ENCODE measurements at places on chromosomes 7 and 10.

DNA sequence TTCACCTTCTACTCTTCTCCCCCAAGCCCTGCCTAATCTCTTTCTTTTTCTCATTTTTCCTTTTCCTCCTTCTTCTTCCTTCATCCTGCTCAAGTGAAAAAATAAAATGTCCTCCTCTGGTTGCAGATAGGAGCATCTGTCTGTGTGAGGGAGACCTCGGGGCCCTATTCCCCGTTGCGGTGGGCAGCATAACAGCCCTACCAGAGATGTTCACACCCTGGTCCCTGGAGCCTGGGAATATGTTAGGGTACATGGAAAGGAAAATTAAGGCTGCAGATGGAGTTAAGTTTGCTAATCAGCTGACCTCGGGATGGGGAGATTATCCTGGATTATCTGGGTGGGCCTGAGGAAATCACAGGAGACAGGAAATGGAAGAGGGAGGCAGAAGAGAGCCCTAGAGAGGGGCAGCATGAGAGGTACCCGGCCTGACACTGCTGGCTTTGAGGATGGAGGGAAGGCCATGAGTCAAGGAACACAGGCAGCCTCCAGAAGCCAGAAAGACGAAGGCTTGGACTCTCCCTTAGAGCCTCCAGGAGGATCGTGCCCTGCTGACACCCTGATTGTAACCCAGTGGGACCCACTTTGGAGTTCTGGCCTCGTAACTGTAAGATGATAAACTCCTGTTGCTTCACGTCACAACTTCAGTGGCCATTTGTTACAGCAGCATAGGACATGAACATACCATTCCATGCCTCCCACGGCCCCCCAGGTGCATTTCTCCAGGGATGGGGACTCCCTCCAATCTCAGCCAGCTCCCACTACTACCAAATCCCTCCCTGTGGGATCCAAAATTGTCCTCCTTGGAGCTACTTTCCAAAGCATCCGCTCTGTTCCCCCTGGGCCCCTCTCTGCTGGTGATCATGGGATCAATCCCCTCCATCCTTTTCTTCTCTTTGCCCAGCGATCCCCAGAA, 39.0 kb upstream of the ZMIZ1 start:
- DNase-seq, result no peak

DNA sequence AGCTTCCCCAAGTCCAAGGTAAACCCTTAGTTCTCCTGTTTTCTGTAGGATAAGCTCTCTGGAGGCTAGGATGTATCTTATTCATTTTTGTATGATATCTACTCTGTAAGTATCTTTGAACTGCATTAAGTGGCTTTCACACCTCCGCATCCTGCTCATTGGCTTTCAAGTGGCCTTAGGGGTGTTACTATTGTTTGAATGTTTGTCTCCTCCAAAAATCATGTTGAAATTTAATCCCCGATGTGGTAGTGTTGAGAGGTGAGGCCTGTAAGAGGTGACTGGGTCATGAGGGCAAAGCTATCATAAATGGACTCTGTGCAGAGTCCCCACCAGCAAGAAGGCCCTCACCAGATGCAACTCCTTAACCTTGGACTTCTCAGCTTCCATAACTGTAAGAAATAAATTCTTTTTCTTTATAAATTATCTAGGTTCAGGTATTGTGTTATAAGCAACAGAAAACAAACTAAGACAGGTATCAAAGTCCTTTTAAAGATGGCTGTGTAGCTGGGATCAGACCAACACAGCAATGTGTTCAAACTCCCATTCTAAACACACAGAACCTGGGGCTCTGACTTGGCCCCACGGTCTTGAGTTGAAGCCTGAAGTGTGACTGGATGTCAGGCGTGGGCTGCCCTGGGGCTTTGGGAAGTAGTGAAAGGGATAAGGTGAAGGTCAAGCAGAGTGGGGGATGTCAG, 25.9 kb downstream of the TBXAS1 start:
- DNase-seq, result no peak

GRCh38 chr10:105062951-105063350, 421.9 kb downstream of the SORCS3 start:
- no peak for DNase-seq

DNA sequence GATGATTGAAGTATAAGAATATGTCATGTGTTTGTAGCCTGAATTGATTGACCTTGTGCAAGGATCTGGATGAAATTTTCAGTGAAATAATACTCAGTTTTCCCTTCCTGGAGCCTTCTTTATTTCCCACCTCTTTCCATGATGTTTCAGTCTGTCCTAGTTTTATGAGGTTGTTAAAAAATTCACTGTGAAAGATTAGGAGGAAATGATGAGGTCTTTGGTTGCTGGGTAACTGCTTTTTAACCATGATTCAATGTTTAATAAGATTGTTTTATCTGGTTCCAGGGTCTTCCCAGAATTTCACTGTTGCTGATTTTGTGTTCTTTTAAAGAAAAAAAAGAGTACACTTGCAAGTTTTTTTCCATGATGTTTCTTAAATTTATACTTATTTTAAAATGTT, 221.5 kb downstream of the MBL2 start:
- no peak for DNase-seq

DNA sequence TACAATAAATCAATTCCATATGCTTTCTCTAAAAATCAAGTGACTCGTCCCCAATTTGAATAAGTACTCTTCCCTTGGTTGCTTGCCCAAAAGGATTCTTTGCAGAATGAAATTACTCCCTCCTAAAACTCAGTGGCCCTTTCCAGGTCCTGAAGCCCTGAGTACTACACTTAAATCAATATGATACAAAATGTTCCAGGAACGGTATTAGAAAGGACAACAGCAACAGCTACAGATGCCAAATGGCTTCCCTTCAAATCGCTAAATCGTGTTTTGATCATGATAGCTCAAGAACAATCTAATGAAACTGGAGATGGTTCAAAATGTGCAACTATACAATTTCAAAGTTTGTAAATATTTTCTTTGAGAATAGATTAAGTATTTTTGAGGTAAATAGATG, 59.4 kb downstream of the TPK1 start:
- no peak for DNase-seq

DNA sequence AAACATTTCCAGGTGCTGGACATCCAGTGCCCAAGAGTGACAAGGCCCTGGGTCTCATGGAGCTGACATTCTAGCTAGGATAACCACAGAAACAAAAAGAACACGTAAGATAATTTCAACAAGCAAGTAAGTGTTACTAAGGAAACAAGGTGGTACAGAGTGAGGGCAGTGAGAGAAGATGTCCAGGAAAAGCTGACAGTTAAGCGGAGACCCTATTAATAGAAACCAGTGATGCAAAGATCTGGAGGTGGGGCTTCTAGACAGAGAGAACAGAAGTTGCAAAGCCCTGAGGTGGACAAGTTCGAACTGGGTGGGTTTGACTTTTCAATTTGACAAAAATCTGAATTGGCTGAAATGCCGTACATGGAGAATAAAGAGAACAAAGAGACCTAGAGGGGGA, 96.3 kb downstream of the TRIL start:
- no peak for DNase-seq

- DNase-seq, result no peak
Measured at GRCh38 chr7:113013761-113014449, 72.7 kb downstream of the GPR85 start.

DNA sequence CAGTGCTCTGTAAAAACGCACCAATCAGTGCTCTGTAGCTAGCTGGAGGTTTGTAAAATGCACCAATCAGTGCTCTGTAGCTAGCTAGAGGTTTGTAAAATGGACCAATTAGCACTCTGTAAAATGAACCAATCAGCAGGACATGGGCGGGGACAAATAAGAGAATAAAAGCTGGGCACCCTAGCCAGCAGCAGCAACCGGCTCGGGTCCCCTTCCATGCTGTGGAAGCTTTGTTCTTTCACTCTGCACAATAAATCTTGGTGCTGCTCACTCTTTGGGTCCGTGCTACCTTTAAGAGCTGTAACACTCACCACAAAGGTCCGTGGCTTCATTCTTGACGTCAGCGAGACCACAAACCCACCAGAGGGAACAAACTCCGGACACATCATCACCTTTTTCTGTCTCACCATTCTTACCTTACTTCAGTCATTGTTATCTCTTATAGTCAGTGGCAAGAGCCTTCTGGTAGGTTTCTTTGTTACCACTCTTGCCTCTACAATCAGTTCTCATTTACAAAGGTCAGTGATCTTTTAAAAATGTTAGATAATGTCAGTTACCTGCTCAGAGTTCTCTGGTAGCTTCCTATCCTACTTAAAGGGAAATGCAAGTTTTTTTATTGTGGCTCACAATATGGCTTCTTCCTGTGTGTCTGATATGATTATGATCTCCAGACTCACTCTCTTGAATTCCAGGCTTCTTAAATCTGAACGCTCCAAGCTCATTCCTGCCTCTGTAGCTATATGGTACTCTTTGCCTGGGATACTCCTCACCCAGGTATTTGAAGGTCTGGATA, 4.5 kb downstream of the STAM start:
- DNase-seq, result no peak

- DNase-seq, result peak; percentile 68
Measured at GRCh38 chr10:29257106-29257783, 31.6 kb upstream of the LYZL1 start.

- DNase-seq, result no peak
Measured at GRCh38 chr7:48803250-48803649, 121.1 kb upstream of the CDC14C start.

GRCh38 chr7:38731215-38731614, 100.0 kb upstream of the AMPH start:
- DNase-seq, result no peak

GRCh38 chr10:30834651-30835050, 197.0 kb downstream of the ZNF438 start:
- no peak for DNase-seq
